ENCODE measurements at places on chromosomes 16 and 17.

DNA sequence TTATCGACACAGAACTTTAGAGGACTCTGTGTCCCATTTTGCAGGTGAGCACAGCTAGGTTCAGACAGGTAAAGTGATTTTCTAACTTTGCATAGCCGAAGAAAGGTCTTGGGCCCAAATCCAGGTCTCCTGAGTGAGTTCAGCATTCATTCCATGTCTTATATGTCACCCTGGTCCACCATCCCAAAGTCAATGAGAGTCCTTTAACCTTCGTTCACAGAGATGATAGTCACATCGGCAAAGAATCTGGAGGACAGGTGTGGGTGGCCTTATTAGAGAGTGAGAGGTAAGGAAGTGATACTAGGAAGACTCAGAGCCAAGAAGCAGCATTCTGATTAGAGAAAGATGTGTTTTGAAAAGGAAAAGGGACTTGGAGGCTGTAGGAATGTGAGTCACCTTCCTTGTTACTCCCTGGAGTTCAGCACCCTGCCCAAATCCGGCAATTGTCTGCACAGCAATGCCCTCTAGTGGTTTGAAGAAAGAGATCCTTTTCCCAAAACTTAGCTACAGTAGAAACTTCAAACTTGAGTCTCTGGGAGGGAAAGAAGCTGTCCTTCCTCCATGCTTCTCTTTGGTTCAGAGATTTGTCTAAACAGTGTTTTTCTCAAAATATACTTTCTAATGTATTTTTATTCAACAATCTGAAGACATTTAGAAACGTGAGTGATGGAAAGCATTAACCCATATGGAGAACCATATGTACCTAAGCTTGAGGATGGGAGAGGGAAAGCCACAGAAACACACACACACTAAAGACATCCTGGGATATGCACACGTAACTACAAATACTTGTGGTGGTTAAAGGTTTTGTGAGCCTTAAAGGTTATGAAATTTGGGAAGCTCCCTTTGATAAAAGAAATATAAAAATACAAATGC lies 96.4 kb upstream of the SHISA6 start:
- peak; percentile 43 for DNase-seq

- DNase-seq, result peak; percentile 63
These were observed 6.5 kb downstream of the IRX5 start for GRCh38 chr16:54936979-54937670.

DNA sequence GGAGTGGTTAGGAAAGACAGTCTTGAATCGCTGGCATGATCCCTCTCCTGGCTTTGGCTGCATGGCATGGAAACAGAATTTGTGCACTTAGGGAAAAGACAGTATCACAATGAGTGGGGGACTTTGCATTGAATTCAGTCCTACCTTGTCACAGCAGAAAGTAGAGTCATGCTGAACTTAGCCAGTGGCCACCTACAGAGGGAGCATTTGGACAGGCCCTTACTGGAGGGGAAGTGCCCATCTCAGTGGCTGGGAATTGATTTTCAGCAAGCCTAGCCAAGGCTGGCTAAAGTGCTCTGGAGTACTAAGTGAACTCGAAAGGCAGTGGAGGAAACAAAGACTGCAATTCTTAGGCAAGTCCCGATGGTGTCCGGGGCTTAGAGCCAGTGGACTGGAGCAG lies 364.3 kb upstream of the TOM1L1 start:
- DNase-seq, result no peak

DNA sequence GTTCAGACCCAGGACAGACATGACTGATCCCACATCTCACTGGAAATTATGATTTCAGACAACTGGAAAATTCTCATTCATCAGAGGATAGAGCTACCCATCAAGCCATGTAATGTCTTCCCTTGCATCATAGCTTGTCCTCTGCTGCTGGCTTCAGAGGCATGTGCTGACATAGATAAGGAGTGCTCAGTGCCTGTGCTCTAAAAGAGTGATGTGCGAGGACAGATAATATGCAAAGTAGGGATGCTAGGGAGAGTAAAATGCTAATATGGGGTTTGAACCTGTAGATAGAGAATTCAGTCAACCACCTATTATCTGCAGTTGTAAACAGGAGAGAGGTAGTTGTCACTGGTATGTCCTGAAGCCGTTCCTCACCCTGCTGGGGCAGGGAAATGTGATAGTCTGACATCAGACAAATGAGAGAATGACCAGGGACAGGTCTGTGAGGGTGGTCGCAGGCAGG lies 349.7 kb upstream of the CCL2 start:
- DNase-seq, result no peak

DNA sequence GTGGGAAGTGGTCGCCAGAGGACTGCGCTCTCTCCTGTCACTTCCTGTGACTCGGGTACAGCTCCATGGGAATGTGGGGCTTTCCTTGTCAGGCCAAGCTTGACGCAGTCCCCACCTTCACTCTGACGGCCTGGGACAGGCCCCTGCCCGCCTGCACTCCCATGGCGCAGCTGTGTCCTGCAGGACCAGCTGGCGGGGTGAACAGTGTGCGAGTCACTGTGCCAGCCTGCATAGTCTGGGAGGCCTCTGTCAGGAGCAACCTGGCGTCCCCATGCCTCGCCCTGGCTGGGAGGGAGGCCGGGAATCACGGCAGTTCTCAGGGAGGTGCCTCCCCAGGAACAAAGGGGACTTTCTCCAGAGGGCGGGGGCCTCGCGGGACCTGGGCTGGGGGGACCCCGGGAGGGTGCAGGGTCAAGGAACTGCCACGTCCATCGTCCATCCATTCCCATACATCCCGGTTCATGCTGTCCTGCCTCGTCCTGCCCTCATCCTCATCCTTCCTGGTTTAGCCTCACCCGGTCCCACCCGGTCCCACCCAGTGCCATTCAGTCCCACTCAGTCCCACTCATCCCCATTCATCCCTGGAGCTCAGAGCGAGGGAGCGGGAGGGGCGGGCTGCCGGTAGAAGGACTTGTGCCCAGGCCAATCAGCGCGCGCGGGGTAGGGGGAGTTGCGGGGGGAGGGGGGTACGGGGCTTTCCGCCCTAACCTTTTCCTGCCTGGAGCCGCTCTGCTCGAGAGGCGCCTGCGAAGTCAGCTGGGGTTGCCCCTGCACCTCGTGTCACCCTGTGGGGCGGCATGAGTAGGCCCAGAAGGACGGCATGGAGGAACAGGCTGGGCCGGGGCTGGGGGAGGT lies 13.4 kb downstream of the FLYWCH1 start:
- no peak for DNase-seq

DNA sequence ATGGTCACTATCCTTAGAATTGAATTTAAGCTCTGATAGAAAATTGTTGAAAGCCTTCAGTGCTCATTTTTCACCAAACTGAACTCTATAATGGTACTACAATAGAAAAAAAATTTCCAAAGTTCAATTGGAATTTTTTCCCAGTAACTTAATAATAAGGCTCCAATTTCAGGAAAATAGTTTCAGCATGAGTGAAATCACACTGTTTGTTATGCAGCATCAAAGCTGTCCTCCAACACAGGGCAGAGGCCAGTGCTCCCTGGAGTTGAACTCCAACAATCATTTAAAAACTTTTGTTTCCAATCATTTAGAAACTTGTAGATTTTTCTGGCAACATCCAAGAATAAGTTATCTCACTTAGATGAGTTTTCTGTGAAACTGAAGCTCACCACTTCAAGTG lies 103.1 kb upstream of the HSBP1 start:
- no peak for DNase-seq

DNA sequence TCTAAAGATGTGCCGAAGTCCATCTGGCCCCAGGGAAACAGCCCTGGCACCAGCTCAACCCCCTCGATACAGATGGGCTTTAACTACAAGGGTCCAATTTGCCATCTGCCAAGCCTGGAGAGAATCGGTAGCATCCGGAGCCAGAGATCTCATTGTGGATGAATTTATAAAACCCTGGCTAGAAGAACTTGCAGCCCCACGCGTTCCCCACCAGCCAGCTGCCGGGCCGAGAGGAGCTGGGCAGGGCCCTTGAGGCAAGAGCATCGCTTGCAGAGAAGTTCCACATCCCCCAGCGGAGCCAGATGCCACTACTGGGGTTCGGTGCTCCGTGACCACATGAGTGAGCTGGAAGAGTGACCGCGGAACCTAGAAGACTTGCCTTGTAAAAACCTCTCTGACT lies 65.3 kb upstream of the NOL11 start:
- DNase-seq, result no peak

- peak; percentile 78 for DNase-seq
These were observed 197.1 kb downstream of the ZFHX3 start for GRCh38 chr16:72850853-72851252.

GRCh38 chr16:27721531-27722181 lies 171.7 kb downstream of the KATNIP start:
- peak; percentile 79 for DNase-seq

DNA sequence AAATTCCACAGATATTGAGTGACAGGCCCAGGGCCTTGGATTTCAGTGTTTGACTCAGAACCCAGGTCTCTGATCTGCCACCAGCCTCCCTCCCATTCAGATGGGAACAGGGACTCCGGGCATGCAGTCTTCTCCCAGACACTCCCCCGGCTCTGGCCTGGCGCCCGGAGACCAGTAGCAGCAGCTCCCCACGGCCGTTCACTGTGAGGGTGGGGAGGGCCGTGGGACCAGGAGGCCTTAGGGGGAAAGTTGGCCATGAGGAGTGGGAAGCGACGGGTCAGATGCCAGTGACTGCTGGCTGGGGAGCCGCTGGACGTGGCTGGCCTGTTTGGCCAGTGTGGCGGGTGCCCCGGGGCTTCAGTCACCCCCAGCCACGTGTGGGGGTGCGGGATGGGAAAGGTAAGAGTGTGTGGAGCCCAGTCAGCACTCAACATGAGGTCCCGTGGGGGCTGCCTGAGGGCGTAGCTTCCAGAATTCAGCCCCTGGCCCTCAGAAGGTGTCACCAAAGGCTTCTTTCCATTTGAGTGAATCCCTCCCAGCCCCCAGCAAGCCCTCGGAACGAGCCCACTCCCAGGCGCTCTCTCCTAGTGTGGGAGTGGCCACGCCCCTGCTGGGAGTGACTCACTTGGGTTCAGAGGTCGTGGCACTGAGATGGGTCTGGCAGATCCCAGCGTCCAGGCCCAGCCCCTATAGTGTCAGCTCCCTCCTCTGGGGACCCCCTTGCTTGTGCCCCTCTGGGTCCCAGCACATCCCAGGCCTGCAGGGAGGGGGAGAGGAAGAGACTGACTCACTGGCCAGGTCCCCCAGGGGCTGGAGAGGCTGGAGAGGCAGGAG lies 309.4 kb downstream of the SEC14L1 start:
- no peak for DNase-seq

DNA sequence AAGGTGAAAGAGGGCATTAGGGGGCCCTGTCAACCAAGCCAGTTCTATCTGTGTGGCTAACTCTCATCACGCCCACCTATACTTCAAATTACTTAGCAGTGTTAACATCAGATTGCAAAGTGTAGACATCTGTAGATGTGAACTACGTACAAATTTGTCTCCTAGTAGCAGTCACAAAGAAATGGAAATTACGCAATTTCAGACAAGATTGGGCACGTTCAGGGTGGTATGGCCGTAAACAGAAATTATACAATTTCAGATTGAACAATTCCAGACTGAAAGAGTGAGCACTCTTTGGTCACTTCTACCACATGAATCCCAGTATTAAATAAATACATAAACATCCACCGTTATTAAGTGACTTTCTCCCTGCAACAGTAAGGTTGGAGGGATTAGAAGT lies 592.7 kb upstream of the PSMD7 start:
- no peak for DNase-seq

DNA sequence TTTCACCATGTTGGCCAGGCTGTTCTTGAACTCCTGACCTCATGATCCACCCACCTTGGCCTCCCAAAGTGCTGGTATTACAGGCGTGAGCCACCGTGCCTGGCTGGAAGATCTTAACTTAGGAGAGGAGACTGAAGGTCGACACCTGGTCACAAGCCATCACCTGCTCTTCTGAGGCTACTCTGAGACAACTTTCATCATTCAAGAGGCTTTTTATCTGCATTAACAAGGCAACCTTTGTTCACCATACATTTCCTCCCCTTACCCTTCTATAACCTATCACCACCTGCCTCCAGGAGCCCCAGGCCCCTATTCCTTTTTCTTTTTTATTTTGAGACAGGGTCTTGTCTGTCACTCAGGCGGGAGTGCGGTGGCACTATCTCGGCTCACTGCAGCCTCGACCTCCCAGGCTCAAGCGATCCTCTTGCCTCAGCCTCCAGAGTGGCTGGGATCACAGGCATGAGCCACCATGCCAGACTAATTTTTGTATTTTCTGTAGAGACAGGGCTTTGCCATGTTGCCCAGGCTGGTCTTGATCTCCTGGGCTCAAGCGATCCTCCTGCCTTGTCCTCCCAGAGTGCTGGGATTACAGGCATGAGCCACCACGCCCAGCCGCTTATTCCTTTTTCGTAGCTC lies 6.2 kb downstream of the LITAF start:
- DNase-seq, result no peak

GRCh38 chr17:41932816-41933389 lies 2.5 kb downstream of the ODAD4 start:
- DNase-seq, result no peak

DNA sequence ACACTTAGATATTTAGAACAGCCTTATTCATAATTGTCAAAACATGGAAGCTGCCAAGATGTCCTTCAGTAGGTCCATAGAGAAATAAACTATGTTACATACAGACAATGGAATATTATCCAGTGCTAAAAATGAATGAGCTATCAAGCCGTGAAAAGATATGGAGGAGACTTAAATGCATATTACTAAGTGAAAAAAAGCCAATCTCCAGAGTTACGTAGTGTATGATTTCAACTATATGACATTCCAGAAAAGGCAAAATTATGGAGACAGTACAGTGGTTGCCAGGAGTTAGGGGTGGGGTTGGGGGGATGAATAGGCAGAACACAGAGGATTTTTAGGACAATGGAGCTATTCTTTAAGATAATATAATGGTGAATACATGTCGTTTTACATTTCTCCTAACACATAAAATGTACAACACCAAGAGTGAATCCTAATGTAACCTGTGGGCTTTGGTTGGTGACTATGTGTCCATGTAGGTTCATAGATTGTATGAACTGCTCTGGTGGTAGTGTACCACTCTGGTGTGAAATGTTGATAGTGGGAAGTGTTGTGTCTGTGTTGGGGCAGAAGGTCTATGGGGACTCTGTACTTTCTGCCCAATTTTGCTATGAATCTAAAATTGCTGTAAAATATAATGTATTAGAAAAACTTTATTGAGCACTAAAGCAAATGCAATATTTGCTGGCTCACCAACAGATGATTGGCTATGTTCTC lies 122.6 kb downstream of the USP22 start:
- no peak for DNase-seq

DNA sequence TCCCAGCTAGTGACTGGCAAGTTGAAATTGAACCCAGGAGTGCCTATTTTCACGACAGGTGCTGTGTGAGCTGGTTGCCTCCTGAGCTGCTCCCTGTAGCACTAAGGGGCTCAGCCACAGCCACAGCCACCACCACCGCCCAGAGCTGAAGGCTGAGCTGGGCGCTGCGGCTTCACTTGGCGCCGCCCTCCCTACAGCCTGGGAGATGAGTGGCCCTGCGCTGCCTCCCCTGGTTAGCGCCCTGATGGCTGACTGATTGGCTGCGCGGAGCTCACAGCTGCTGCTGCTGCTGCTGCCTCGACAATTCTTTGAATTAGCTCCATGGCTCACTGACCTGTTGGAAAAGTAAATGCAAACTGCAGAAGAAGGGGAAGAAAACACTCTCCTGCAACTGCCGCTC lies 91.8 kb upstream of the TMEM132E start:
- DNase-seq, result no peak

- DNase-seq, result no peak
These were observed 11.5 kb downstream of the CENPN start for GRCh38 chr16:81018496-81018895.

Data from femur (tissue), 1 donor.